ENCODE measurements at places on chromosomes 5 and 9.
A peak's percentile ranks its signal among the peaks of the same experiment; 100 is the strongest.

- no peak for DNase-seq
Observed at GRCh38 chr5:135829681-135830383, 4.6 kb upstream of the SLC25A48 start.

GRCh38 chr5:127959152-127959764, 124.3 kb upstream of the SLC12A2 start:
- DNase-seq: no peak

GRCh38 chr5:181133610-181134231, 2.8 kb upstream of the OR2V1 start:
- DNase-seq: no peak

GRCh38 chr5:103354446-103354845, 95.9 kb downstream of the MACIR start:
- no peak for DNase-seq

GRCh38 chr9:13450723-13451122, 171.2 kb upstream of the MPDZ start:
- no peak for DNase-seq

DNA sequence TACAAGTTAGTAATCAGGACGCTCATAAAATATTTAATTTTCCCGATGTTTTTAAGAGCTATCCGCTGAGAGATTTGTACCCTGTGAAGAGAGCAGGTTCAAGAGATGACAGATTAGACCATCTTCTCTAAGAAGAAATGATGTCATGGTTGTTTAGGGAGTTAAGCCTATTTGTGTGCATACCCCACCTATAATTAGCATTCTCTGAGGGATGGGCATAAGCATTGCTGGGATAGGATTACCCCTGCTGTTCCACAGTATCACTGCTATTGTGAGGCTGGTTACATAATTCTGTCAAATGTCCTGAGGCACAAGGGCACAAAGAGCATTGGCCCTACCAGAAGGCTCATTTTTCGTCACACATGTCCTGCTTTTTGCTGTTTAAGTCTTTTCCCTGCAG, 687.0 kb downstream of the CETN3 start:
- no peak for DNase-seq

GRCh38 chr9:94805051-94805489, 78.6 kb downstream of the AOPEP start:
- no peak for DNase-seq

DNA sequence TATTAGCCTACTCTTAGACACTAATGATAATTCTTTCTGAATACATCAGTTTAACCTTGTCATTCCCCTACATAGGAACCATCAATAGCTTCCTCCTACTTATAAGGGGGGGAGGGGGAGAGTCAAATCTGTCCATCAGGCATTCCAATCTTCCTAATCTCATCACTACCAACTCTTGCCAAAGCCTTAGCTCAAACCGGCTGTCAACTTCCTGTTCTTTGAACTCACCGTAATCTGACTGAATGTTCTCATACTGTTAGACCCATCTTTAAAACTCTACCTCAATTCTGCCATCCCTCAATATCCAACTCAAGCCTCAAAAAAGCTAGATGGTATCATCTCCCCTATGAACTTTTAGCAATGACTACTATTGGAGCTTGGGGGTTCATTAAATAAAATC, 41.9 kb upstream of the RNF38 start:
- DNase-seq: no peak

- no peak for DNase-seq
Observed at GRCh38 chr9:4126184-4126865, 173.5 kb downstream of the GLIS3 start.

- DNase-seq: no peak
Observed at GRCh38 chr9:69605406-69605805, 66.8 kb downstream of the APBA1 start.

- no peak for DNase-seq
Observed at GRCh38 chr9:88420227-88420626, 32.0 kb downstream of the SPIN1 start.

GRCh38 chr5:96236051-96236450, 197.0 kb downstream of the PCSK1 start:
- no peak for DNase-seq

DNA sequence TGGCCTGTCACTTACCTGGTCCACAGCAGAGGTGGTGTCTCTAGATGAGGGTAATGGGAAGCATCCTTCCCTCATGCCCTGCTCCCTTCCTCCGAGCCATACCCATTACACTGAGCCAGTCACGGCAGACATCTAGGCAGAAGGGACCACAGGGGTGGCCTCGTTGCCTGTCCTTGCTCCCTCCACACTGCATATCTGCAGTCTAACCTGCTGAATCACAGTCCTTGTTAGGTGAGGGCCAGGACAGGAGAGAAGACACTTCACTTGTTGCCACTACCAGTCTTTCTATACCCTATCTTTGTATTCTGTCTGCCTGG, 18.4 kb upstream of the SPINK4 start:
- no peak for DNase-seq

DNA sequence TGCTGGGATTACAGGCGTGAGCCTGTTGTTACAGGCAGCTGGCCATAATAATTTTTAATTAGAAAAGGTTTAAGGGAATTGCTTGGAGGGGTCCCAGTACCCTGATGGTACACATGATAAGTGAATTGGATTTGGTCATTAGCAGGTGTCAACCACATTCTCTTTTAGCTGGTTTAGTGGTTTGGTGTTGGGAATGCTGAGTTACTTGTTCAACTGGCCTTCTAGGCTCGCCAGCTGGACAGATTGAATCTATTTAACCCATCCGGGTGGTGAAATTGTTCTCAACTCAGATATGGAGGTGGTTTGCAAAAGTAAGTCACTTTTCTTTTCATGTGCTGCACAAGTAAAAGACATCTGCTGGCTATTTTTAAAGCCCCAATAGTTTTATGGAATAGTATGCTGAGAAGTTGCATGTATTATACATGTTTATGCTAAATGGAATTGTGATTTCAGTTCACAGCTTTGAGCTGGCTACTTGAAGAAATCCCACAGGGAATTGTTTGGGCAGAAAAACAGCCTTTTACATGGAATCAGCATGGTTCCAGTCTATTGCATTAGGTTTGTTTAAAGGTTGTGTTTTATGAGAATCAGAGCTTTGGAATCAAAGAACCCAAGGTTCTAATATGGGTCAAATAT, 149.8 kb upstream of the SLC28A3 start:
- no peak for DNase-seq

GRCh38 chr5:42855811-42856210, 44.1 kb upstream of the SELENOP start:
- no peak for DNase-seq

- no peak for DNase-seq
Observed at GRCh38 chr5:30878746-30879145, 314.7 kb upstream of the CDH6 start.

GRCh38 chr5:88787856-88788255, 95.1 kb downstream of the MEF2C start:
- DNase-seq: no peak

GRCh38 chr5:147485046-147485445, 24.8 kb downstream of the DPYSL3 start:
- no peak for DNase-seq

DNA sequence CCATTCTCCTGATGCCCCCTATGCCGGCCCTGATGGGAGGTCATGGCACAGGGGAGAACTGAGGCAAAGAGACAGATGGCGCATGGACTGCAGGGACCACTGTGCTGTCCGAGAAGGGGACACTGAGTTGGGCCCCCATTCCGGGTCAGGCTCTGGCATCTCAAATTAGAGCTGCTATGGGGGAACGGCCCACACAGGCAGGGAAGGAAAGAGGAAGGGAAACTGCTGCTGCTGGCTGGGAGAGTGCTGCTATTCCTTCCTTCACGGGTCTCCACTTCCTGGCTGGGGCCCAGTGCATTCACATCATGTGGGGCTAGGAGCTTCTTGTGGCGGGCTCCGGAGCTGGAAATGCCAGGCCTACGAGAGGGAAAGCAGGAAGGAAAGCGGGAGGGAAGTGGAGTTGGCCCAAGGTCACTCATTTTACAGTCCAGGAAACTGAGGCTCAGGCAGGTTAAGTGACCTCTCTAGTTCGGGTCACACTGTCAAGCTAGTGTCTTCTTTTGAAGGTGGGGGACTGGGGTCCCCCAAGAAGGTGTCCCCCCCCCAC, 1.3 kb upstream of the CARD19 start:
- DNase-seq: no peak

GRCh38 chr5:2724031-2724581, 27.4 kb downstream of the IRX2 start:
- DNase-seq: no peak

DNA sequence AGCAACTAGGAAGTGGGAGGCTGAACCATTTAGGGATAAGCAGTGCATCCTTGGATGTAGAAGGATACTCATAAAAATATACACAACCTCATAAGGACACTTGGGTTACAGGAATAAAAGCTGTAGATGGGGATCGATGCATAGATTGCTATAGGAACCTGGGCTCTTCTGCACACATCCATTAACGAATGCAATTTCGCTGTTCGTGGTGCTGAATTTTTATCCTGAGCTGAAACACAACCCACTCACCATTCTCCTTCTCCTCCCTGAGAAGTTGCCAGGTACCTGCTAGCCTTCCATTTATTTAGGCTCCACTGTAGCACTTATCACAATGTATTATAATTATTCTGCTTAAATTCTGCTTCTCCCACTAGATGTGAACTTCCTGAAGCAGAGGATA, 320.6 kb upstream of the BRINP1 start:
- no peak for DNase-seq

DNA sequence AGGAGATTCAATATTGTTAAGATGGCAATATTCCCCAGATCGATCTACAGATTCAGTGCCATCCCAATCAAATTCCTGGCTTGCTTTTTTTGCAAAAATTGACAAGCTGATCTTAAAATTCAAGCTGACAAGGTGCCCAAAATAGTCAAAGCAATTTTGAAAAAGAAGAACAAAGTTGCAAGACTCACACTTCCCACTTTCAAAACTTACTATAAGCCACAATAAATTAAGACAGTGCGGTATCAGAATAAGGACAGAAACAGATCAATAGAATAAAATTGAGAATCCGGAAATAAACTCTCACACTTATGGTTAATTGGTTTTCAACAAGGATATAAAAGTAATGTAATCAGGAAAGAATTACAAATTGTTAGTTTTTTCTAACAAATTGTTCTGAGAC, 97.1 kb downstream of the NRG2 start:
- no peak for DNase-seq

GRCh38 chr5:137665678-137666460, 70.0 kb downstream of the KLHL3 start:
- peak; percentile 8 for DNase-seq

GRCh38 chr5:129094087-129094923, at the start of gene ISOC1:
Gene ISOC1 (plus strand): TSS chr5:129094749. CDS start chr5:129094767, 18 bp downstream.
- peak; percentile 90 for DNase-seq
